ENCODE measurements at places on chromosomes 2 and 18.
A peak's percentile ranks its signal among the peaks of the same experiment; 100 is the strongest.

DNA sequence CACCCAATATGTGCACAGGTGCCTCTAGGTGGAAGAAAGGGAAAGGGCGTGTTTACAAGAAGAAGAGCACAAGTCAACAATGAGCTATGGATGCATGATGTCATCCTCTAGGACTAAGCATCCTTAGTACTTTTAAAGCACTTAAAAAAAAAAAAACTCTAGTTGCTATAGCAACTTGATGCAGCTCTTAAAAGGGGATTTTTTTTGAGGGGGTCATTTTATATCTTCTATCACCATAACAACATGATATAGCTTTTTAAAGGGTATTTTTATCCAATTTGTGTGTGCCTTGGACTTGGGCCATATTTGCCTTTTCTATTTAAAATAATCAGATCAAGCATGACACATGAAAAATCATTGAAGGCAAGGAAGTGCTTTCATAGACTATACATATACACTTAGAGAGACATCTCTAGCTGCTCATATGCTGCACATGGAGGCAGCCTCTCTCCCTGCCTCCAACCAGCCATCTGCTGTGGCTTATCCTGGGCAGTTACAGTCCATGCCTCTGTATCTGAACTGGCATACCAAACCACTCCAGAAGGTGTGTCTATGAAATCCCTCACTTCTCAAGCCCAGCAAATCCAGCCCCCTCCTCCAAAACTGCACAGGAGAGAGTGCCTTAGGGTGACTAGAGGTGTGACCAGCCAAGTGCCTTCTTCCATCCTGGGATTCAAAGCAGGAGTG lies 165.4 kb downstream of the MSH2 start:
- H3K27ac ChIP-seq: no peak overlapping the region
- 0 out of 2 replicates have a peak, but pooled peaks cover 1% of the 10 kb centered on the region for H3K27me3 ChIP-seq
- no peak for DNase-seq
- no peak overlapping the region for H3K4me3 ChIP-seq

GRCh38 chr2:121583555-121583954 lies 52.9 kb downstream of the RNU4ATAC start:
- H3K27ac ChIP-seq: no peak overlapping the region
- H3K4me3 ChIP-seq: no peak overlapping the region
- H3K36me3 ChIP-seq: no peaks in the 10 kb centered on the region
- no peaks in the 10 kb centered on the region for H3K4me1 ChIP-seq
- DNase-seq: no peak
- H3K27me3 ChIP-seq: no peaks in the 10 kb centered on the region

- no peaks in the 10 kb centered on the region for H3K27me3 ChIP-seq
- no peaks in the 10 kb centered on the region for H3K4me1 ChIP-seq
- no peak overlapping the region for H3K4me3 ChIP-seq
Measured at GRCh38 chr2:240595381-240596079, 9.0 kb downstream of the CAPN10 start.

DNA sequence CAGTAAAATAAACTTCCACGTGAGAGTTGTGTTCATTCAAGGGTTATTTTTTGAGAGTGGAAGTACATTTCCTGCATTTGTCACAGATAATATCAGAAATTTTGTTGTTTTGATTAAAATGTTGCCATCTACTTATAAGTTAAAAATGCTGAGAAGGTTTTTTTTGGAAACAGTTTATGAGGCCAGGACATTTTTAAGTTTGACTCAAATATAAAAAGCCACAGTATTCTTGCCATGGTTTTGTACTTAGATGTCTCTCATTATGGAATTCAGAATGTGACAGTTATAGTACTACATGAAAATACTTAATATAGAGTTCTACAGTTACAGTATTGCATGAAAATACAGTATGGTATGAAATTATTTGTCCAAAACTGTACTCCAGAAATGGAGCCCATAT lies 44.1 kb downstream of the PDK1 start:
- DNase-seq: no peak
- peaks cover 58% of the 10 kb centered on the region for H3K36me3 ChIP-seq
- no peak overlapping the region for H3K27ac ChIP-seq

- peaks cover 74% of the 10 kb centered on the region for H3K4me1 ChIP-seq
- H3K27me3 ChIP-seq: no peaks in the 10 kb centered on the region
- no peaks in the 10 kb centered on the region for H3K36me3 ChIP-seq
- H3K27ac ChIP-seq: peak overlapping the region; percentile 97
Measured at GRCh38 chr2:43169987-43170386, 56.4 kb downstream of the ZFP36L2 start.
